Vagina (tissue), 2 donors: ENCODE measurements at places on chromosomes 5 and 9.

GRCh38 chr5:172156541-172156994 is 31.5 kb downstream of the STK10 start:
- DNase-seq = no peak

DNA sequence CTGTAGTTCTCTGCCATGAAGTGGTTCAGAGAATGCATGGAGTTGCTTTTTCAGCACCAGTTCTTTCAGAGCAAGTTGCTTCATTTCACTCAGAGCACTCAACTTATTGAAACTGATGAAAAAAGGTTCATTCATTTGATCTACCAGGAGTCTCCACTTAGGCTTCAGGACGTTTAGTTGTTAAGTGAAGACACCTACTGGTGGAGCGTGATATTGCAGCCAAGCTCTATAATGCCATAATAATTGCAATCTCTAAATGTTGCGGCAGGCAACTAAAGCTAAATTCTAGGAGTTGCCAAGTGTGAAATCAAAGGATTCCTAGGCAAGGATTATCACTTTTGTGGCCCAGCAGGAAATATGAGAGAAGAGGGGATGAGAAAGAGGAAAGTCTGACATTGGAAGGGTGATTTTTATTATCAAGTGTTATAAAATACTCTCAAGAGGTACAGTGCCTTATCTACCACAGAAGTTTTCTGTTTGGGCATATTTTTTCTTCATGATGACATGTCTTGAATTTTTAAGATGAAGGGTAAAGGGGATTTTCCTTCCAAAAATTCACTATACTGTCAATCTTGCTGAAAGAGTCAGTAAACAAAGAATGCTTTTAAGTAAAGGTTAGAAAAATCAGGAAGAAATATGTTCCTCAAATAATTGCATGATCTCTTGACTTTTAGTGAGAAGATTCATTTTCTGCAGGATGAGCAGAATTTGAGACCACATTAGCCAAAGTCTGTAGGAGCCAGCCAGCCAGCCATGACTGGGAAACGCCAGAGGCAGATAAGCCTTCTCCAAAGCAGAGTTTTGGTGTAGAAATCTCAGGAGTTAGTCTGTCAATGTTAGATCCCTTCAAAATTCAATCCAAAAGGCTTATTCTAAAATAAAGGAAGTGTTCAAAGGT is 83.4 kb downstream of the SH3PXD2B start:
- DNase-seq = no peak

GRCh38 chr9:6552033-6552432 is 93.5 kb downstream of the GLDC start:
- DNase-seq = no peak

- DNase-seq = no peak
Measured at GRCh38 chr5:25119650-25120049, 474.9 kb upstream of the CDH10 start.

DNA sequence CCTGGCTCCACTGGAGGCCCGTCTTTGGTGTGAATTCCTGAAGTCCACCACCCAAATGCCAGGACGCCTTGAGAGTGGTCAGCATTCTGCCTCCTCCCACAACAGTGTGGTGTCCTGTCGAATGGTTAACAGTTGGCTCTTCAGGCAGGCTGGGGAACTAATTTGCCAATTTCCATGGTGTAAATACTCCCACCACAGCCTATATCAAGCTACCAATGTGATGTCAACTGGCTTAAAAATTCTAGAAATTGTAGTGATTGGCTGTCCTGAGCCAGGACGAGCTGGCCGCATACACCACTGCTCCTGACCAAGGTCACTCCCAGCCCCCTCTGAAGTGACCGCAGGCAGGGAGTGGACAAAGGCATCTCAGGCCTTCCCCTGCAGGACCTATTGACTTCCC is 11.1 kb downstream of the UNC5A start:
- no peak for DNase-seq

- DNase-seq = no peak
Measured at GRCh38 chr9:69132361-69132760, 41.7 kb upstream of the TJP2 start.

GRCh38 chr9:72864327-72864726 is 88.5 kb downstream of the ALDH1A1 start:
- no peak for DNase-seq

DNA sequence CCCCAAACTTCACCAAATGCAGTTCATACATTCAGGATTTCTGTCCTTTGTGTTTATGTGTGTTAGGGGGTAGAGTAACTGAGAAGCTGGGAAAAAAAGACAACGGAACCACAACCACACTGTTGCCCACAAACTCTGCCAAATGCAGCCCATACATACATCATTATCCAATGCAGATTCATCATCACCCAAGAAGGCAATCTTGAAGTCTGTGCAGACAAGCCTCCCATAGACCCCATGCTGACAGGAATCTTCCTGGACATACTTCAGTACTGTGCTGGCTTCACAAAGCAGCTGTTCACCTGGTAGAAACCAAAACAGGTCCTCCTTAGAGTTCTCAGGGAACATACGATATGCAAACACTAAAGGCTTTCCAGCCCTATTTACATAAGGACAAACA is 38.9 kb downstream of the MTMR12 start:
- DNase-seq = no peak

- no peak for DNase-seq
Measured at GRCh38 chr5:116563736-116564308, 10.8 kb downstream of the SEMA6A start.

- no peak for DNase-seq
Measured at GRCh38 chr9:8085986-8086385, 286.4 kb upstream of the DMAC1 start.

DNA sequence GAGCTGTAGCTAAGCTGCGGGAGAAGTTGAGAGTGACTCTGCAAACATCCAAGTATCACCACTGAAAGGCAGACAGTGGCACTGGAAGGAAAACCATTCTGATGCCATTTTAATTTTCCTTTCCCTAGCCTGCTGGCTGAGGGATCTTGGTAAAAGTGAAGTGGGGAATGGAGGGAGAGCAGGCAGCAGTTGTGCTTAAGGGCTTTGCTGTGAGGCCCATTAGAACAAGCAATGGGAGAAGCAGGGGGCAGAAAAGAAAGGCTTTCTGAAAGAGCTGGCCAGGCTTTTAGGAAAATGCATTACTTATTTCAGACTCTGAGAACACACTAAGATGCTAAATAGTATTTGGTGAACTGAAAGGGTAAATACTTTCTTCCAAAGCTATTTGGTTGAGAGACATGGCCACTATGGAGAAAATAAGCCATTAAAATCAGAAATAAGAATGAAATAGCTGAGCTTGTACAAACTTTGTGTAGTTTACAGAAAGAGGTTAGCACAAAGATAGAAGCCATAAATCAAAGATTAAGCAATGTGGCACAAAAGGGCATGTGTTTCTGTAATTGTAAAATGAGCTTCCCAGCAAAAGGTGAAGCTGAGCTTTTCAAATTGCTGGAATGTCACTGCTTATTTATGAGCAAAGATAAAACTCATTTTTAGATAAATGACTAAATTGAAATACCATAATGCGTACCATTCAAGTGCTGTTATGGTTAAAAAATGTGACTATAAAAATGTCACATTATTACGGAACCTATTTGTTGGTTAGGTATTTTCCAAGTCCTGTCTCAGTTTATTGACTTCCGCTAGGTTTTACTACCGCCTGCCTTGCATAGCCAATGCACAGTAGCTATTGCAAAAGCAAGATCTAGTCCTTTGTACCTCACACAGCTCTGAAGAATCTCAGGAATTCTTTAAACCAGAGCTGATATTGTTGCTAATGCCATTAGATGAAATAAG is 20.8 kb downstream of the SNCAIP start:
- no peak for DNase-seq

DNA sequence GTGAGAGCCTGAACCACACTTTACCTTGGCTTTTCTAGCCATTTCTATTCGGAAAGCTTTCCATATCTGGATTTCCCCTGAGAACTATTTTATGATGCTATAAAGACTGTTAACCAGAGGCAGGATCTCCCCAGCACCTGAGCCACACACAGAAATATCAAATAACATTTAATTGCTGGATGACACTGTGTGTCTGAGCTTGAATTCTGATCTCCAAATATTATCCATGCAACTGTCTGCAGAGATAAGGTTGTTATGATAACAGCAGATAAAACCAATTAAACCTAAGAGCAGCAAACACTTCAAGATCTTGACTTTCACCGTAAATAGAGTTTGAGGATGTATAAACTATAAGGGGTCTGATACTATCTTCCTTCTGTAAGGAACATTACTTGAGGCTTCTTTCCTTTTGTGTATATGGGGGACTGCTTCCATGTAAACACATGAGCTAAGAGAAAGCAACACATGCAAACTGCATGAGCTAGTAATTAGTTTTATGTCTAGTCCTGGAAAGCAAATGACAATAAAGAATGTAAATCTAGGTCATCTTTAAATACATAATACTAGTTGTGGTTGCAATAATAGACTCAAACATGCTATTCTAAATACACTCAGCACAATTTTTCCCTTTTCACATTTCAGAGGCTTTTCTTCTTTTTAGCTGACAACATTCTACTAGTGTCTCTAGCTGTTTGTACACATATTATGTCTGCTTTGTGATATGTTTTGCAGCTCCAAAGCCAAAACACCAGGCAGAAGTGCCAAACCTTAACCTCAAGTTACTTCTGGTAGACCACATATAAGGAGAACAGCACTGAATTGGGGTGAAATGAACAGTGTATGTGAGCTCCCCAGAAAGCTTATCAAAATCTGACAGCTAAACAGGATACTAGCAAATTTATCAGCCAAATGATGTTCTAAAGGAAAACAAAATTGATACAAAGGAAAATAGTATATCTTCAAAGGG is 136.5 kb downstream of the EFNA5 start:
- DNase-seq = no peak

GRCh38 chr9:99109522-99109921 is 4.6 kb downstream of the TGFBR1 start:
- no peak for DNase-seq

DNA sequence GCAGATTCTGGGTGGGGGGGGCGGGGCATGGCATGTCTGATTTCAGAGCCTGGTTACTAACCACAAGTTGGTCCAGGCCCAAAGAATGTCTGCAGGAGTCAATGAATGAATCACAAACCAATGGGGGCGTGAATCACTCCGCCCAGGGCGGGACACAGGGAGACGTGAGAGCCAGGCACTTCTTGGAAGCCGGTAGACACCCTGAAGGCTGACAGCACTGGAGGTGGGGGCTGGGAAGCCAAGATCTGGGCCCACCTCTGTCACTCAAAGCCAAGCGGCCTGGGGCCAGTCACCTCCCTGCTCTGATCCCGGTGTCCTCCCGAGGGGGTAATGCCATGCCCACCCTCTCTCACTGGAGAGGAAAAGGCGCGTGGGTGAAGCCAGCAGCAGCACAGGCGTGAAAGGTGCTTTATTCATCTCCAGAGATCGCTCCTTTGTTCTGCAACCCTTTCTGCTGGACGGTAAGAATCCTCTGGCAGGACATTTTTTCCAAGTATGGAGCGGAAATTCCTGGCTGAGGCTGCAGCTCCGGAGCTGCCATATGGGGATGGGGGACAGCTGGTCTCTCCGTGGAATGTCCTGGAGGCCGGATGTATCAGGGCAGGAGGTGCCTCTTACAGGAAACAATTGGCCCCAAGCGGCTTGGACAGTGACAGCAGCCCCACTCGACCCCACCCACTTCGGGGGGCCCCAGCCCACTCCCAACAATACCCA is 85.0 kb downstream of the STK10 start:
- no peak for DNase-seq

DNA sequence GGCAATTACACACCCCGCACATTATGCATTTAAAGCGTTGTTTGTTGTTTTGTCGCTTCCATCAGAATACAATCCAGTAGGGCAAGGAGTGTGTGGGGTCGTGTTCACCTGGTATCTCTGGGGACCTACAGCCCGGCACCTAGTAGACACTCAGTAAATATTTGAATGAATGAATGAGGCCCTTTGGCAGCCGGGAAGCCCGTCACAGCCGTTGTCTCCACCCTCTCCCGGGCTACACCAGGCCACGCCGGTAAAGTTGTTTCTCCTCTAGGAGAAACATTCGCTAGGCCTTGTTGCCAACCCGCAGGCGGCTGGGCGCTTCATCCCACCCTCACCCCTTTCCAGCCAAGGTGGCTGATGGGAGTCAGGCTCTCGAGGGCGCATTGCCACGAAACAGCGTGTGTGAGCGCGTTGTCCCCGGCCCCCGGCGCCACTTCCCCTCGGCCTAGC is 876 bp upstream of the JAK2 start:
- no peak for DNase-seq

DNA sequence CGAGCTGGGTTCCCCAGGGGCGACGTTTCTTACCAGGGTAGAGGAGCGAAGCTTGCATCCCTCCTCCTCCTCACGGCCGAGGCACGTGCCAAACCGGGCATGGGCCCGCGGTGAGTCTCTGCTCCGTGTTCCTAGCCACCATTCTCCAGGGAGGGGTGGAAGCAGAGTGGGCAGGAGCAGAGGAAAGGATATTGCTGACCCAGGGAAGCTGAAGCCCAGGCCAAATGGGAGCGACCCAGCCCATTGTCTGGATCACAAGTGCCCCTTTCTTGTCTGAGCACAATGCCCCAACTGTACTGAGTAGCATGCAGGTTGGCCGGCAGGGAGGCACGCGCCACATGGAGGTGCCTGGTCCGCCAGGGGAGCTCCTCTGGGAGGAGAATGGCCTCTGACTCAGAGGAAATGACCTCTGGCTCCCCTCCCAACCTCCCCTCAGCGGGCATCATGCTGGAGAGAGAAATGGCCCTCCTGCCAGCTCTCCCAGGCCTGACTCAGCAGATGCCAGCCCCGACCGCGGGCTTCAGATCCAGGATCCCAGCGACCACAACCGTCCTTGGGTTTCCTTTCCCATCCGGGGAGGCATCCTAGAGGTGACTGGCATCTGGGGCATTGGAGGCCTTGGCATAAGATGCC is 1.1 kb downstream of the PRR7 start:
- DNase-seq = no peak

DNA sequence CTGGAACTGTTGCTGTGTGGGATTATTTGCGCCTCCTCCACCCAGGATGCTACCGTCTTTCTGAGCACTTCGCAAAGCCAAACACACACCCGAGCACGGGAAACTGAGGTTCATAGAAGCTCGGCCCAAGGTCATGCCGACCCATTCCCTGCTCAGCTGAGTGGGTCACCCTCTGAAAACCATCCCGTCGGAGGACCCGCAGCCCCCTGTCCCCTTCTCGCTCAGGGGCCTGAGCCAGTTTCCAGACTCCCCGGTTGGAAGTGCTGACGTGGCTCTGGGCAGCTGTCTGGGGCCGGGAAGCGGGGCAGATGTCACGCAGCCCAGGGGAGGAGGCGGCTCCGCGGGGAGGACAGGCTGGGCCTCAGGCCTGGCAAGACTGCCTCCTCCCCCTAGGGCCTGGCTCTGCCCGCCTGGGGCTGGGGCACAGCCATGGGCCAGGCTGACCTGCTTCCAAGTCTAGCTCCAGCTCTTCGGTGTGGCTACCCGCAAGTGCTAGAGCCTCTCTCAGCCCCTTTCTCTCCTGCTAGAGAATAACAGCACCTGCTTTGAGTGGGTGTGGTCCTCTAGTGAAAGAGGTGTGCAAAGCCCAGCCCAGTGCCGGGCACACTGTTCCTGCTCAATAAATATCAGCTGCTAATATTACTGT is 9.9 kb upstream of the CXXC5 start:
- DNase-seq = no peak

DNA sequence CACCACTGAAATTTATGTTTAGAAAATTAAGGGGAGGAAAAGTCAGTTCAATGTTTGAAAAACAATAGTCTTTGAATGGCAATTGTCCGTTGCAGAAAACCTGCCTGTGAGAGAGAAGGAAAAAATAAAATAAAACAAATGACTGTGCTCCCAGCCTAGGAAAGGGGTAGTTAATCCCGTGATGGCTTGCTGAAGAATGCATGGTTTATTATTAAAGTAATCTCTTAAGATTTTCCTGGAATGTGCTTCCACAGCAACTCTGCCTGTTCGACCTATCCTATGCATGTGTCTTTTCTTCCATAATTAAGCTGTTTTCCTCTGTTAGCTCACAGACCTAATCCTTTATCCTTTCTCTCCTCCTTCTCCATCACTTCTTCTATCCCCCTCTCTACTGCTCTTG is 2.4 kb upstream of the DAB2 start:
- DNase-seq = no peak
